ENCODE measurements at places on chromosomes 13 and 19.

DNA sequence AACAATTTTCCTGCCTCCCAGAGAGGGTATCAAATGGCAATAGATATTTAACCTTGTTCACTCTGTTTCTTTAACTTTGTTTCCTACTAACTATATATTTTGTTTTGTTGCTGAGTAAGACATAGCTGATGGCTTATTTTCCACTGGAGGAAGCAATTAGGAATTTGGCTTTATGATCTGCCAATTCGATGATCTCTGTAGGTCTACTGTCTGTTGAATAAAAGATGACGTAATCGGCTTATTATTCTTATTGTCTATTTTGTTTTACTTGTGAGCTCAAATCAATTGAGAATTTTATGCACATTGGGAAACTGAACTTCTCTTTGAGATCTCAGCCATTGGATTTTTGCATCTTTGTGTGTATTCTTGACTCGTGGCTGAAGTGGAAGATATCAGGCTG is 862.6 kb downstream of the EFNB2 start:
- DNase-seq, result no peak

DNA sequence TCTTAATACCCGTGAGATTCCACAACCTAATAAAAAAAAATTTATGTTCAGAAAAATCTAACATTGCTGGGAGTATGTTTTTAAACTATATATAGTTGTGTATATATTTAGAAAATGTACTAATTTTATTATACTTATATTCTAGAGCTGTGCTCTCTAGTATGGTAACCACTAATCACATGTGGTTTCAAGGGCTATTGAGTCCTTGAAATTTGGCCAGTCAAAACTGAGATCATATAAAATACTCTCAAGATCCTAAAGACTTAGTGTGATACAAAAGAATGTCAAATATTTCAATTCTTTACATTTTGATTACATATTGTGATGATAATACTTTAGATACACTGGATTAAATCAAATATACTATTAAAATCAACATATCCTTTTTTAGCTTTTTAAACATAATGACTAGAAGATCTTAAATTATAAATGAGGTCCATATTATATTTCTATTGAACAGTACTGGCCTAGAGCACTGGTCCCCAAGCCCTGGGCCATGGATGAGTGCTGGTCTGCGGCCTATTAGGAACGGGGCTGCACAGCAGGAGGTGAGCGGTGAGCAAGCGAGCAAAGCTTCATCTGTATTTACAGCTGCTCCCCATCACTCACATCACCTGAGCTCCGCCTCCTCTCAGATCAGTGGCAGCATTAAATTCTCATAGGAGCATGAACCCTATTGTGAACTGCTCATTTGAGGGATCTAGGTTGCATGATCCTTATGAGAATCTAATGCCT is 176.5 kb upstream of the NBEA start:
- no peak for DNase-seq

DNA sequence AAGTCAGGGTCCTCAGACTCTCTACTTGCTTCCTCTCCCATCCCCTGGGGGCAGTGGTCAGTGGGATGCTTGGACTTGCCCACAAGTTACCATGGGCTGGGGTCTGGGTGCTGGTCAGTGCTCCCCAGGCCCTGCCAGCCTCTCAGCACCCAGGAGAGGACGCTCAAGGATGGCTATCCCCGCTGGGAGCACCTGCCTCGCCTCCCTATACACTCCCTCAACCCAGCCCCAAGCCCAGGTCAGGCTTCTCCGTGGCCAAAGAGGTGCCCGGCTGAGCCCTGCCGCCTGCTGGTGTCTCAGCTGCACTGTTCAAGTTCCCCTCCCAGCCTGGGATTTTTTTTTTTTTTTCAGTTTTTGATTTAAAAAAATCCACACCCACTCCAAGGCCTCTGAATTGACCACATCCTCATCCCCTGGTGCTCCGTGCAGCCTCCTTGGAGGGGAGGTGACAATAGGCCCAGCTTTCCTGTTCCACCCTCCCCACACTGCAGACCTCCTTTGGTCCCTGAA is 10.8 kb downstream of the F2RL3 start:
- DNase-seq, result peak; percentile 46

DNA sequence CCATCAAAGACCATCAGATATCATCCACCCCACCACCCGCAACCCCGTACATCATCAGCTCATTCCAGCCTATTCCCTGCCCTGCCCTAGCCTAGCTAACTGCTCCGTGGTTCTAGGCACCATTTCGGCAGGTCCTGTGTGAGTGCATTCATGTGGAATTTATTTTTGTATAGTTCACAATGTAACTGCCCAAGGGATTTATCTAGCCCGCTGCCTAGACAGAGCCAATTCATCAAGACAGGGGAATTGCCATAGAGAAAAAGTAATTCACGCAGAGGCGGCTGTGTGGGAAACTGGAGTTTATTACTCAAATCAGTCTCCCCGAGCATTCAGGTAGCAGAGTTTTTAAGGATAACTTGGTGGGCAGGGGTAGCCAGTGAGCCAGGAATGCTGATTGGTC is 109.2 kb upstream of the UBL3 start:
- DNase-seq, result no peak

DNA sequence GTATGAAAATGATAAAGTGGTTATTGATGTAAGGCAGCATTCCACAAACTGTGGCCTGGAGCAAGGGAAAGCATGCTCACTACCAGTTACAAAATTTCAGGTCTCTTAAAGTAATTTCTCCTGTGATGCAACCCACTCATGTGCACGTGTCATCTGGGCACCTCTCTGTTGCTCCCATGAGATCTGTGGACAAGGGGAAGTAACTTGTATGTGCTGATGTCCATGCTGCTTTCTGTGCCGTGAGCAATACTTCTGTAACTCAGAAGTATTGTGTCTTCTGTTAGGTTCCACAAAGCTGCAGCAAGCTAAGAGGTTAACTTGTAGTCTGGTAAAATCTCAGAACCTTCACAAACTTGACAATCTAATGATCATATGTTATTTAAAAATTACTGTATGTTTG is 930.0 kb upstream of the SLITRK6 start:
- DNase-seq, result no peak

- DNase-seq, result no peak
Measured at GRCh38 chr19:3041761-3042620, 12.9 kb upstream of the TLE2 start.

- DNase-seq, result peak; percentile 4
Measured at GRCh38 chr13:110312339-110313031, 5.4 kb downstream of the COL4A2 start.

GRCh38 chr13:113448885-113449692 is 4.2 kb downstream of the ADPRHL1 start:
- DNase-seq, result peak; percentile 77

DNA sequence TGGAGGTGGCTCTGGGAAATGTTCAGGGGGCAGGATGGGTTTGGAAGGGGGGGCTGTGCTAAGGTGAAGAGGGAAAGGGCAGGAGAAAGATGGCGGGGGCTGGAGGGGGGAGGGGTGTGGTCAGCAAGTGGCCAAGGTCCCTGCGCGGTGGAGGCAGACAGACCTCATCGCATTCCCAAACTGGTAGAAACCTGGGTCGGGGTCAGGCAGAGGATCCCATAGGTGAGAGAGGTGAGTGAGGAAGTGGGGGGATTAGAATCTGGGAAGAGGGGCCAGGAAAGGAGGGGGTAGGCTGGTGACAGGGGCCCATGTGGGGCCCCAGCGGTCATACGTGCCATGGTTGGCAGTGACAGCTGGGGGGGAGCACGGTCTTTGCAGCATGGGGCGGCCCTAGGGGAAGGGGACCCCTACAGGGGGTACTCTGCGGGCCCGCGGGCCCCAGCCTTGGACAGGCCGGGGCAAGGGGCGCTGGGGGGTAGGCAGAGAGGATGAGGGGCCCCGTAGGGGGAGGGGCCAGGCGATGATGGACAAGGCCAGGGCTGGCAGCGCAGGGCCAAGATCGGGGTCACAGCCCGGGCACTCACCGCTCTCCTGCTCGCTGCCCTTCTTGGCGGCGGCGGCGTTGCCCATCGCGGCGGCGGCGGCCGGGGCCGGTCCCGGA is 514 bp downstream of the PRKACA start:
- DNase-seq, result no peak

- no peak for DNase-seq
Measured at GRCh38 chr13:96646101-96646500, 348.2 kb downstream of the OXGR1 start.

- peak; percentile 88 for DNase-seq
Measured at GRCh38 chr19:38543807-38544568, 73.8 kb downstream of the MAP4K1 start.

DNA sequence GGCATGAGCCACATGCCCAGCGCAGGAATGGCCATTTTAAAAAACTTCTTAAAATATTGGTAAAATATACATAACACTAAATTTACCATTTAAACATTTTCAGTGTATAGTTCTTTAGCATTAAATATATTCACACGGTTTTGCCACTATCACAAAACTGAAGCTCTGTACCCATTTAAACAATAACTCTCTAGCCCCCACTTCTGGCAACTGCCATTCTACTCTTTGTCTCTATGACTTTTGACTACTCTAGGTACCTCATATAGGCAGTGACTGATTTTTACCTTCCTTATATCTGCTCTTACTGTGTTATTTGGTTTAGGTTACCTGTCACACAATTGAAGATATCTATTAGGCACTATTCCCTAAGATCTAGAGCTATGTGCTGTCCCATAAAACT is 2.3 kb upstream of the KBTBD7 start:
- DNase-seq, result peak; percentile 44

DNA sequence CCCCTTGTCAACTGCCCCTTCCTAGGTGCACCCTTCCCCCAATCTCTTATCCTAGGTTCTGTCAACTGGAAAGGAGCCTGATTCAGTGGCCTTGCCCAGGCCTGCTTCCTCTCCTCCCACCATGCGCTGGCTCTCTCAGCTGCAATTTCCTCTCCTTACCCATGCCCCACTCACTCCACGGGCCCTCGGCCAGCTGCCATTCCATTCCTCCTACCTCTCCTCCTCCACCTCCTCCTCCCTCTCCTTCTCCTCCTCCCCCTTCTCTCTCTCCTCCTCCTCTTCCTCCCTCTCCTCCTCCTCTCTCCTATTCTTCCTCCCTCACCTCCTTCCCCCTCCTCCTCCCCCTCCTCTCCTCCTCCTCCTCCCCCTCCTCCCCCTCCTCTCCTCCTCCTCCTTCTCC is 9.6 kb upstream of the TIMM44 start:
- DNase-seq, result no peak

DNA sequence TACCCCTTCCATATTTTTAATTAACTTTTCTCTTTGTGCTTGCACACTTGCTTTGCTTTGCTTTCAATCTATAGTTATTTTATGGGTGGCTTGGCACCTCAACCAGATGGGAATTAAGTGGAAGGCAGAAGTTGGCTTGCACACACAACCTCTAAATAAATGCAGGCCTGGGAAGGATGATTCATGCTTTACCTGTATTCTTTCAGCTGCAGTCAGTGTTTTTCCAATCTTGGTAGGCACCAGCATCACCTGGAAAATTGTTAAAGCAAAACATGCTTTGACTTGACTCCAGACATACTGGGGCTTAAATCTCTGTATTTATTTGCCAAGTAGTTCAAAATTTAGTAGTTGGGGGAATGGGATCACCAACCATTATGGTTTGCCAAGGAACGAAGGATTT is 543.0 kb downstream of the GPC6 start:
- DNase-seq, result no peak

GRCh38 chr19:13091400-13092157 is 11.1 kb downstream of the LYL1 start:
- no peak for DNase-seq

DNA sequence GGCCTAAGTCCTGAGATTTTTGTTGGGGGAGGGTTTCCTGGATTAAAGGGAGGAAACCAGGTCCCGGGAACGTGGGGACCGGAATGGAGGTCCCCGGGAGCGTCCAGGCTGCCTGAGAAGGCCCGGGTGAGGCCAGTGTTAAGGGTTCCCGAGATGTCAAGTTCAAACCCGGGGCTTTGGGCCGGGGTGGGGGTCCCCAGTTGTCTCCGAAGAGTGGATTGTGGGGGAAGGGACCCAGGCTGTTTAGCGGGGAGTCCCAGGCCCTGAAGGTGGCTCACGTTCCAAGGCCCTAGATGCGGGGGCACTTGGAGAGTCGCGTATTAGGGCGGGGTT is 262 bp downstream of the COX7A1 start:
- DNase-seq, result no peak

- DNase-seq, result peak; percentile 78
Measured at GRCh38 chr19:41449079-41449864, 6.3 kb downstream of the ERICH4 start.

GRCh38 chr13:35814605-35815011 is 316.6 kb downstream of the DCLK1 start:
- no peak for DNase-seq

DNA sequence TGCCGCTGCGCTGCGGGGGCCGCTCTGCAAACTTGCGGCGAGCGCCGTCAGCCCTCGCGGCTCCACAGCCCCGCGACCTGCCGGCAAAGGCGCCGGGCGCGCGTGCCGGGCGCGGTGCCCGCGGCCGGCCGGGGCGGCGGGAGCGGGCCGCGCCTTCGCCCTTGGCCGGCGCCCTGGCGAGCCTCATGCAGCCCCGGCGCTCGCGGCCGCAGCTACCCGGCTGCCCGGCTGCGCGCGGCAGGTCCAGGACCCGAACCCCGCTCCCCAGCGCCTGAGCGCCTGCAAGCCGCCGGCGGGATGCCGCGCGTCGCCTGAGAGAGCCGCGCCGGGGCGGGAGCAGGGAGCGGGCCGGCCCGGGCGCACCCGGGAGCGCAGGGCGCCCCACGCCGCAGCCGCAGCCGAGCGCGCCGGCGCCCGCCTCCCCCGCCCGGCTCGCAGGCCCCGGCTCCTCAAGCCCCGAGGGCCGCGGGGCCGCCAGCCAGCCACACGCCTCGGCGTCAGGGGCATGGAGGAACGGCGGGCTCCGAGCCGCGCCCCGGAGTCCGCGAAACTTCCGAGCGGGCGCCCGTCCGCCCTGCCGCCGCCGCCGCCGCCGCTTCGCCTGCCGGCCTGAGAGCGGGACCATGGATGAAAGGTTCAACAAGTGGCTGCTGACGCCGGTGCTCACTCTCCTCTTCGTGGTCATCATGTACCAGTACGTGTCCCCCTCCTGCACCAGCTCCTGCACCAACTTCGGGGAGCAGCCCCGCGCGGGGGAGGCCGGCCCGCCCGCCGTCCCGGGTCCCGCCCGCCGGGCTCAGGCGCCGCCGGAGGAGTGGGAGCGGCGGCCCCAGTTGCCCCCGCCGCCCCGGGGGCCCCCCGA is 564 bp downstream of the HS6ST3 start:
- no peak for DNase-seq

GRCh38 chr13:22648320-22648801 is 532.4 kb upstream of the SGCG start:
- no peak for DNase-seq

DNA sequence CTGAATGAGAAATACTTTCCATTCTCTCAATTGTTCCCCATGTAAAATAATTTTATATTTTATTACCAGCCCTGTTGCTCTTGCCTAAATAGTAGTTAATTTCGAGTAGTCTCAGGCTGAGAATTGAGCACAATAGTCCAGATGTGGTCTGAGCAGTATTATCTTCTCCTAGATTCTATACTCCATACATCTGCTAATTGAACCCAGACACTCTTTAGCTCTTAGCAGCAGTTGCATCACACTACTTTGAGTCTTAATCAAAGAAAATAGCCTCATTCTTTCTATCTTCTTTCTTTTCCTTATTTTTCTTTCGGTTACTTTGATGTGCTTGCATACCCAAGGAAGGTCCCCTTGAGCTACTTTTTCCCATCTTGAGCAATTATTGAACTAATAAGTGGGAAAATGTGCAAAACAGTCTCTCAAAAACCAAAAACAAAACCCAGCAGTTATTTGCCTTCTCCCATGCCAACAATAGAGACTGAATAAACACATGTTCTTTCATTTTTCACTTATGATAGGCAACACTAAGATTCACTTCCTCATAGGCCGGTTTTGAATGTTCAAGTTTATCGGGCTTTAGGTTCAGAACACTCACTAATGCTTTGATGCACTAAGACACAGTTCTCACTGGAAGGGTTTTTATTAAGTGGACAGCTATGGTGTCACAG is 204.5 kb downstream of the POU4F1 start:
- DNase-seq, result peak; percentile 49

GRCh38 chr13:48819376-48819775 is 156.3 kb upstream of the FNDC3A start:
- no peak for DNase-seq
